Heart right ventricle (tissue), 16 donors: ENCODE measurements at places on chromosomes 3 and 15. TPM values are rescaled to one million over a fixed set of nuclear protein-coding genes. Genes with fewer than 3 reads are reported as not detected.

DNA sequence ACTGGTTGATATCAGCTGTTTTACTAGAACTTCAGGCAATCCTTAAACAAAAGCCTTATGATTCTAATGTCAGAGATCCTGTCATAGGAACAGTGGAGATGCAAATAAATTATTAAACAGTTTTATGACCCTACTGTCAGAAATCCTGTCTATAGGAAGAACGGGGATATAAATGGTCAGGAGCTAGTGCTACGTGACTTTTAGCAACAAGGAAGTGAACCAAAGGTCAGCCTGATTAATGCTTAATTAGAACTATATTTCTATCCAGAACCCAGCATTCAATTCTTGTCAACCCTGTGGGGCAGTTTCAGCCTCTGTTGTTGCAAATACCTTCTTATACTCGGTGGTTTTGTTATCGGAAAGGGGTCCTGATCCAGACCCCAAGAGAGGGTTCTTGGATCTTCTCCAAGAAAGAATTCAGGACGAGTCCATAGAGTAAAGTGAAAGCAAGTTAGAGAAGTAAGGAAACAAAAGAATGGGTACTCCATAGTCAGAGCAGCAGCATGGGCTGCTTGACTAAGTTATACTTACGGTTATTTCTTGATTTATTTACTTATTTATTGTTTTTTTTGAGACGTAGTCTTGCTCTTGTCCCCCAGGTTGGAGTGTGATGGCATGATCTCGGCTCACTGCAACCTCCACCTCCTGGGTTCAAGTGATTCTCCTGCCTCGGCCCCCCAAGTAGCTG, 59.9 kb upstream of the RNU6-1 start:
- DNase-seq = no peak
- no peaks in the 10 kb centered on the region for H3K27me3 ChIP-seq
- no peak overlapping the region for H3K4me3 ChIP-seq
- no peaks in the 10 kb centered on the region for H3K36me3 ChIP-seq
- no peak overlapping the region for H3K27ac ChIP-seq
- peaks cover 5% of the 10 kb centered on the region for H3K4me1 ChIP-seq

DNA sequence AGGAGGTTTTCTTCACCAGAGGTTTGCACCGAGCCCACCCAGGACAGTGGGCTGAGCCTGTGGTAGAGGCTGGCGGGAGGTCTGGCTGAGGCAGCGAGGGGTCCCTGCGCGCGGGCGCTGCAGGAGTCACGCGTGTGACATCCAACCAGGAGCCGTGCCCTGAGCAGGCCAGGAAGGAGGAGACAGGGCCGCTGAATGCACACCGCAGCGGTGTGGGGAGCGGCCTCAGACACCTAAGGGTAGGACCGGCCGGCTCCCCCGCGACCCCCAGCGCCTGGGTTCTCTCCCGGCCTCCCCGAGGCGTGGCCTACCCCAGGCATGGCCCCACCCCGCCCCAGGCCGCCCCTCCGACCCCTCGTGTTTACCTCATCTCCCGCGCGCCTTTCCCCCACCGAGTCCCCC, 412 bp downstream of the SLC41A3 start:
- peak overlapping the region; percentile 94 for H3K27ac ChIP-seq
- peak overlapping the region; percentile 91 for H3K4me3 ChIP-seq
- no peaks in the 10 kb centered on the region for H3K36me3 ChIP-seq
- H3K27me3 ChIP-seq = no peaks in the 10 kb centered on the region
- no peak for DNase-seq
- H3K4me1 ChIP-seq = peaks cover 24% of the 10 kb centered on the region

DNA sequence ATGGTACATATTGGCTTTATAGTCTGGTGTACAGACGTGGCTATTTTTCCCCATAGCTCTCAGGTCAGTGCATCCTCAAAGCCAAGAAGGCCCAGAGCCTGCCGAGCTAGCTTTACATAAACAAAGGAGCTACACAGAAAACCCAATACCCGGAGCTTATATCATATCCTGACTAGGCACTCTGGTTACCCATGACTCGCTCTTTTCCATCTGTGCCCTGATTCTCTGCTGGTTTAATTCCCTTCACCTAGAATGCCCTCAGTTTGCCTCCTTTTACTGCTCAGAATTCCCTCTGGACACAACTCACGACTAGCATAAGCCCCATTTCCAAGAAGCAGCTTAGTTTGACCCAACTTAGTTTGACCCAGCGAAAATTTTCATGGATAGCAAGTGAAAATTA, 110.8 kb downstream of the TIGIT start:
- no peak overlapping the region for H3K4me3 ChIP-seq
- H3K27ac ChIP-seq = no peak overlapping the region
- no peak for DNase-seq
- no peaks in the 10 kb centered on the region for H3K27me3 ChIP-seq

DNA sequence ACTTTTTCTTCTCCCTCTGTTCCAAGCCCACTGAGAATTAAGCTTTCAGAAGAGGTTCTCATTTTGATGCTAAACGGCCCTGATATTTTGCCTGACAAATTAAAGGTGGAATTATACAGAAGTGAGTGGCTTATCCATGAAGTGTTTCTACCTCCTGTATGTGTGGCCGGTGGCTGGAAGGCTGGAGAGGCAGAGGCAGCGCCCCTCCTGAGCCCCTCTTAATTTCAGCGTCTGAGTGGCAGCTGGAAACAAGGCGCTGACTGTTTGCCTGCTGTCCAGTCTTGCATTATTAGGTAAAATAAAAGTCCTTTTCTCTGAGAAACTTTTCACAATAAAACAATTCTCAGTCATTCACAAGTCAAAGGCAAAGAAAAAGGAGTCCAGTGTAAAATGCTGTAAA, 685.7 kb downstream of the MCTP2 start:
- H3K4me1 ChIP-seq = no peaks in the 10 kb centered on the region
- no peak overlapping the region for H3K4me3 ChIP-seq
- DNase-seq = no peak
- H3K27ac ChIP-seq = no peak overlapping the region

GRCh38 chr15:25862472-25863110, 536 bp downstream of the ATP10A start:
- peak overlapping the region; percentile 54 for H3K27ac ChIP-seq
- H3K4me1 ChIP-seq = peaks cover 6% of the 10 kb centered on the region
- no peak for DNase-seq
- H3K27me3 ChIP-seq = peaks cover 53% of the 10 kb centered on the region
- H3K4me3 ChIP-seq = peak overlapping the region; percentile 58

ITPKA gene
- total RNA-seq = 1.5 TPM

OR4F15 gene
- total RNA-seq = not detected
